ENCODE measurements at places on chromosomes 3 and 15.

- no peak for DNase-seq
Measured at GRCh38 chr3:173761161-173761560, 363.6 kb downstream of the NLGN1 start.

GRCh38 chr3:8345398-8345797 lies 156.2 kb upstream of the LMCD1 start:
- no peak for DNase-seq

DNA sequence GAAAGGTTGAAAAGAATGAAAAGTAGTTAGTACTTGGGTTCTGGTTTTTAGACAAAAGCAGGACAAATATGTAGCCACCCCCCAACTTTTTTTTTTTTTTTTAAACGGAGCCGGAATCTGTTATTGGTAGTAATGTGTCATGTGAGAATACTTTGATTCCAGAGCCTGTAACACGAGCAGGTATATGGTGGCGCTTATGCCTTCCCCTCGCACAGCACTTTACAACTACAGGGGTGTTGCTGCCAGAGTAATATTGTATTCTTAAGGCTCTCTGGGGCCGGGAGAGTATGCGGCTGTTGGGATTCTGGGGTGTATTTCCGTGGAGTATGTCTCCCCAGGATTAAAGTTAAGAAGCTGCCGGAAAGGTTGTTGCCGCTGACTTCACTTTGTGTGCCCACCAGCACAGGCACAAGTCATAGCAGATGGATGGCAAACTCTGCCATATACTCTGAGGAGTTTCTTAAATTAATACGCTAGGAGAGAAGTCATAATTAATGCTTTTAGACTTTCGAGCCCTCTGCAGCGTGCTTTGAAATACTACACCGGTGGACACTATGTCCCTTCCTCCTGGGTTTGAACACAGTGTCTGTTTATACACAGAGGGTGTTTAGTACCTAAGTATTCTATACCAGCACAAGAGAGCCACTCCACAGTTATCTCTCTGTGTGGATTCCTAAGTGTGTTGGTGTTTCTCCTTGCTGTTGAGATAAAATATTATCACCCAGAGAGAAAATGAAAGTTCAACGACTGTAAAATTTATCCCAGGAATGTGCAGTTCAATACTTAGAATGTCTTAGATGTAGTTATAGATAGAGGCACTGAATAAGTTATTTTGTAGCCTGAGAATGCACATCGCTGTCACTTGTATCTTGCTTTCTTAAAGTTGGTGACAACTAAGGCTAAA lies 1.4 kb downstream of the MBNL1 start:
- no peak for DNase-seq

DNA sequence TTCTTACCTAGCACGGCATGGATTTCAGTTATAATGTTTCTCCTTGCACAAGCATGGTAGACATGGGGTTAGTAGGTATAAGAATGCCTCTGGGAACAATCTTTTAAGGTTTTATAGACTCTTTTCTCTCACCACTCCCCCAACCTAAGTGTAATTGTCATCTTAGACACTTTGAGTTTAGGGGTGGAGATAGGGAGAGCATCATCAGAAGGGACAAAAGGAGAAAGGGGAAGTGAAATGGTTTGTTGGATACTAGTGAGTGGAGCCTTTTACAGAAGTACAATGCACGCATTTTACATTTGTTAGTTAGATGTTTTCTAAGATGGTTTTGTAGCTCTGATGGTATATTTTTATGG lies 189.2 kb downstream of the TP63 start:
- no peak for DNase-seq

DNA sequence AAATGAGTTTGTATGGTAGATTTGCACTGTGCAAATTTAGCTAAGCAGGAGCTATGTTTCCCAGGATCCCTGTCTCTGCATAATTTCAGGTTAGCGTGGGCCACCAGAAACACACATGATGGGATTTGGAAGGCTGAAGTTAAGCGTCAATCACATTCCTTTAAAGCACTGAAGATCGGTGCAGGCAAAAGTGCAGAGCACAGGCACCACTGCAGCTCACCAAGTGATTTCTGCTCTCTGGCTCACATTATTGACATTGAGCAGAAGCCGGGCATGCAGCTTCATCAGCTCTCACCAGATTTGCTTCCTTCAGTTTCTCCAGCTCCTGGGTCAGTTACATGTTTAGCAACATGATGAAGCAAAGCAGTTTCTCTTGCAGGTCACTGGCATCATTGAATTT lies 256.4 kb upstream of the TGFBR2 start:
- no peak for DNase-seq

GRCh38 chr3:72011485-72011884 lies 226.5 kb upstream of the PROK2 start:
- DNase-seq: no peak

- DNase-seq: no peak
Measured at GRCh38 chr3:4755566-4755965, 223.7 kb upstream of the BHLHE40 start.

GRCh38 chr3:156390846-156391245 lies 164.1 kb downstream of the SSR3 start:
- no peak for DNase-seq

DNA sequence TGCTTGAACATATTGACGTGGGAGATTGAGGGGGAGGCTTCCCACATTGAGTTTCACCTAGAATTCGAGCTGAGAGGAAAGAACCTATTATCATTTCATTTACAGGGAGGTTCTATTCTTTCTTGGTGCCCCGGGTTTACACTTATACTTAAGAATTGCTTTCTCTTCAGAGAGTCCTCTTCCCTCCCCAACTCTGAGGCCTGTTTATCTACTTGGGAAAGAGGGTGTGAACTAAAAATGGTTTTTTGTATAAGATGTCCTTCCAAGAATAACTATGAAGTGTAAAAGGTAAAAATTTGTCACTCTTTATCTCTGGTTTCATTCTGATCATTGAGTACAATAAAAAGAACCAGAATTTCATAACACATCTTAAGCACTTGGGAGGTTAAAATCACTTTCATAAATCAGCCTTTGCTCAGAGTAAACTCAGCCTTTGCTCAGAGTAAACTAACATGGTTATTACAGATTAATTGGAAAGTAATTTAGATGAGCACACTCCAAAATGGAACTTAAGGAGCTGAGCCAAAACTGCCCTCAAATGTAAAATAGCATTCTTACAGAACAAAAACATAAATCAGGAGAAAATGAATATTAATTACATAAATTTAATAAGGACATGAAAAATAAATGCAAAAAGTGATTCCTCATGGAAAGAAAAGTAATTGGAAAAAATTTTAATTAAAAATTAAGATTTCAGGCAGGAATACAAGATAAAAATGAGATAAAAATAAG lies 75.2 kb downstream of the GADL1 start:
- no peak for DNase-seq

- no peak for DNase-seq
Measured at GRCh38 chr3:118813472-118813871, 221.2 kb downstream of the IGSF11 start.

- DNase-seq: no peak
Measured at GRCh38 chr3:78141269-78141668, 1101.4 kb downstream of the ROBO2 start.

DNA sequence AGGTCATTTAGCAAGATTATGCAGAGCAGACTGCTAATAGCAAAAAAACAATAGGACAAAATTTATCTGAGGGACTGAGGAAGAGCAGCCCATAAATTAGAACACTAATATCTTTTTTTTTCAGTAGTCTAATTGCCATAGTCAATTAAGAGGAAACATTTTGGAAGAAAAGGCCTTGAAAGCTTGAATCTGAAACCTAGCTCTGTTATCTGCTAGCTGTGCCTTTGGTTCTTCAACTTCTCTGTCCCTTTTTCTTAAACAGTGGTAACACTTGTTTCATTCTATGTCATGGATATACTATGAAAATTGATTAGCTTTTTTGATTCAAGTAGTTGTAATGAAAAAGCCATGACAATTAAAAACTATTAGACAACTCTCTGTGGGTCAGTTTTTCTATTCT lies 1.7 kb downstream of the ATR start:
- DNase-seq: no peak

- no peak for DNase-seq
Measured at GRCh38 chr3:7651274-7651673, 790.4 kb downstream of the GRM7 start.
